CD4-positive, alpha-beta T cell (primary cell): ENCODE measurements at places on chromosomes 1 and 21. TPM values are rescaled to one million over a fixed set of nuclear protein-coding genes. Genes with fewer than 3 reads are reported as not detected.

- DNase-seq = no peak
Measured at GRCh38 chr1:18154430-18155194, 47.0 kb downstream of the IGSF21 start.

DNA sequence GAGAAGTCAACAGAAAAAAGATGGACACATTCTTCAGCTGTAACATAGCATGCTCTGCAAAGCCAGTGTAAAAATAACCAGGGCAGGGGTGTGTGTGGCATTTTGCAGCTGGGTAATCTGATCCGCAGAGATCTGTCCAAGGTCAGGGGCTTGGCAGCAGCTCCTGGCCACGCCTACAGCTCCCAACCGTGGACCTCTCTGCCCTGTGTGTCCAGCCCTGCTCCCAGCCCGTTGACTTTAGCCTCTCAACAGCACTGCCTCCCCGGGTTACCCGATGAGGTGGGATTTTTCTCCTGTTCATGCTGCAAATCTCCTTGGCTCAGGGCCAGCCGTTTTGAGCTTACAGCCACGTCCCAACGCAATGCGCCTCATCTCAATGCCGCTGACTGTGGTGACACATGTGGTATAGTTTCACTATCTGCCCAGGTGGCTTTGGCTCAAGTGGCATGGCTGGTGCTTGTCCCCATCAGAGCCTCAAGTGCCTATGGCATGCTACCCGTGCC is 68.1 kb downstream of the VWA5B1 start:
- no peak for DNase-seq

- DNase-seq = no peak
Measured at GRCh38 chr1:53625766-53626520, 113.0 kb downstream of the GLIS1 start.

- no peak for DNase-seq
Measured at GRCh38 chr1:17184822-17185484, 20.0 kb upstream of the PADI1 start.

DNA sequence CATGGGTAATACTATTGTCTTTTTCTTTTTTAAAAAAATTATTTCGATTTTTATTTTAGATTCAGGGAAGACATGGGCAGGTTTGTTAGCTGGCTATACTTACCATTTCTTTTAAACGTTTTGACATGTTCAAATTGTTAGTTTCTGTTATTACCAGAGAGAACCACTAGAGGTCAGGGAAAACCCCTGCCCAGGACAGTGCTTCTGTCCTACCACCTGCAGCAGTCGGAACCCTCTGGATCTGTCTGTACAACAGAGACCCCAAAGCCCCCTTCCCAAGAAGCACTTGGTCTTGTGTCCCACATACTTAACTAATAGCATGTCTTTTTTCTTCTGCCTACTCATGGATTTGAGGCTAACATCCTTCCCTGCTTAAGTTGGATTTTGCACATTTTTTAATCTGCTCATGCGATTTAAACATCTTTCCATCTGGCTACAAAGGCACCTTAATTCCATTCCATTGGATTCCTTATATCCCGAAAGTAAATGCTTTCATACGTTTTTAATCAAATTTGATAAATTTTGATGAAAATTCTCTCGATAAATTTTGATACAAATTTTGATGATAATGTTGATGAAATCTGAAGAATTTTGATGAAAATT is 10.0 kb upstream of the C1orf115 start:
- DNase-seq = no peak

DNA sequence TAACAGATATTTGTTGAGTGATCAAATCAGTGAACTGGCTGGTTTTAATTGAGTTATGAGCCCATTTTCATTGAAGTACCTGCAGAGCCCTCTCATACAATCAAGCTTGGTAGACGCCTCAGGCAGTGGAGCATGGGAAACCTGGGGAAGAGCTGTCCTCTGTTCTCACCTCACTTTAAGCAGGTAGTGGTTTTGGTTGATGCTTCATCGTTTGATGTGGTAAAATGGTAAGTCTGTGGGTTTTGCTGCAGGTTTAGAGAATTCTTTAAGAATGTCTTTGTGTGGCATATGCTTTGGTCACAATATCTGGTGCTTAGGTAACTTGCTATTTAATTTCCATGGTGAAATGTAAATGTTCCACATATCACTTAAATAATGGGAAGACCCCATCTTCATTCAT is 10.0 kb downstream of the LAMC1 start:
- peak; percentile 55 for DNase-seq

SELL gene
- 204 TPM for total RNA-seq

- no peak for DNase-seq
Measured at GRCh38 chr1:166170726-166171125, 3.9 kb upstream of the FAM78B start.

DNA sequence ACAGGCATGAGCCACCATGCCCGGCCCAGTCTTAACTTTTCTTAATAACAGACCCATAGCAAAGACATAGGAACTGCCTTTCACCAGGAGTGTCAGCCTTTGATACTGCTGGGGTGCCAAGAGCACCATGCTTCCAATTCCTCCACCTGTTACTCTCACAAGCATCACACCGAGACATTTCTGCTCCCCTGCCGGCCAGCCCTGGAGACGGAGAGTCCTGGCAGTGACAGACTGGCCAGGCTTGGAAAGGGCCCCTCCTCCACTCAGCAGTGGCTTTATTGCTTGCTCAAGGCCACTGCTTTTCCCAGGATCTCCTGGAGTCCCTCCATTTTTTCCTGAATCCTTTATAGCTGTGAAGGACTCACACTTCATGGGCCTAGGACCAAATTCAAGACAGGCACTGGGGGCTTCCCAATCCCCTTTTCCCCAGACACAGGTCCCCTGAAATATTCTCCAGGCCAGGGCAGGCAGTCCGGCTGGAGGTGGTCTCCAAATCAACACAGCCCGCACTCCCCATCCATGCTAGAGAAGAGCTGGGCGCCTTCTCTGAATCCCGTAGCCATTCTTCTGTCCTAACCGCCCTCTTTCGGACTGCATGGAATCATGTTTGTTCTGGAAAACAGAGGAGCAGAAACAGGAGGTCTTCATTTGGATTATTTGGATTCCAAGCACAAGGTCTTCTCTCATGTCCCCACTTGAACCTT is 25.5 kb upstream of the PTPRF start:
- no peak for DNase-seq
